ENCODE measurements at places on chromosomes 16 and 17. TPM values are rescaled to one million over a fixed set of nuclear protein-coding genes. Genes with fewer than 3 reads are reported as not detected.

Gene OR3A3
- not detected for polyA plus RNA-seq

Gene DUSP14
- polyA plus RNA-seq, result 226 TPM

Gene TBC1D3
- polyA plus RNA-seq, result not detected

Gene ZNF205
- 8.7 TPM for polyA plus RNA-seq

GRCh38 chr16:78390508-78391324 lies 291.3 kb downstream of the WWOX start:
- no peak for DNase-seq

- no peak for DNase-seq
These were observed 69.0 kb downstream of the WSB1 start for GRCh38 chr17:27362909-27363308.

DNA sequence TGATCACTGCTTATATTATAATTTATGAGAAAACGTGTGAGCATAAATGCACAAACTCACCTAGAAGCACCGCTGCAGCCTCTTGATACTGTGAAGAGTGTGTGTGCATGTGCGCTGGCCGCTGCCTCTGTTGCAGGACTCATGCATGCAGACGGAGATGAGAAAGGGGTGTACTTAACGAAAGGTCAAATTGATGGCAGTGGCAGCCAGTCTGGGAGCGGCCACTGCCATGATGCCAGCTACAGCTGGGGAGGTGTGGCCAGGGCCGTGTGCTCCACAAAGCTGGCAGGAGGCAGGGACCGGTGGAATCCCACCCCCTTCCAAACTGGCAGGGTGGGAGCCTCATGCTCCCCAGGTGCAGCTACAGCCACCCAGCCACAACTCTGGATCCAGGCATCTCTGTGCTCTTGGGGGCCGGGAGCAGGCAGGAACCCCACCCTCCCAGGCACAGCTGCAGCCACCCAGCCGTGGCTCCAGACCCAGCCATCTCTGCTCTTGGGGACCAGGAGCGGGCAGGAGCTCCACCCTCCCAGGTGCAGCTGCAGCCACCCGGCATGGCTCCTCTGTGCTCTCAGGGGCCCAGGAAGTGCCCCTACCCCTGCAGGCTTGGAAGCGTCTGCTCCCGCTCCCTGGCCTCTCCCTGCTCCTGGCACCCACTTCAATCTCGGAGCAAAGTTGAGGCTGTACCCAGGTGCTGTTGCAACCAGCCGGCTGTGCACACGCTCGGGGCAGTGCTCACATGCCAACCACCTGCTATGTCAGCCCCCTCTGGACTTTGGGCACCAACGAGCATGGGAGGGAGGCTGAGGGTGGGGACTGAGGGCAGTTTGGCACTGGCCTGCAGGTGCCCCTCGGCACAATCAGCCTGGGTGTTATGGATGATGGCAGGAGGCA lies 77.5 kb upstream of the CHMP6 start:
- DNase-seq, result no peak

GRCh38 chr17:47218896-47219430 lies 9.8 kb downstream of the MYL4 start:
- DNase-seq, result no peak

- no peak for DNase-seq
These were observed 669 bp upstream of the CRISPLD2 start for GRCh38 chr16:84818989-84819643.

DNA sequence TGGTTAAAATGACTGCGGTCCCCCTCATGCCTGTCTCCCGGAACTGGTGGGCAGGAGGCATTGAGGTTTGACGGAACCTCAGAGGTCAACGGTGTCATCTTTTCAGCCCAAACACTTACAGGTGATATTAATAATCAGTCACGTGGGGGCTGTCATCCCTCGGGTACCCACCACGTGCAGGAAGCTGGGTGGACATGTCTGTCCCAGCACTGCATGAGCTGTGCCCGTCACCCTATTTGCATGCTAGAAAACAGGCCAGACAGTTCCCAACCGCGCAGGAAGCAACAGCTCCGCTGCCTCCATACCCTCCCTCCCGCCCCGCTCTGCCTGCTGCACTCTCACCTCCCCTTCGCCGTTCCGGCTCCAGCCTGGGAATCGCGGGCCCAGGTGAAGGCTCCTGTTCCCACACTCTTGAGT lies 1.4 kb downstream of the SYNGR3 start:
- DNase-seq, result no peak

DNA sequence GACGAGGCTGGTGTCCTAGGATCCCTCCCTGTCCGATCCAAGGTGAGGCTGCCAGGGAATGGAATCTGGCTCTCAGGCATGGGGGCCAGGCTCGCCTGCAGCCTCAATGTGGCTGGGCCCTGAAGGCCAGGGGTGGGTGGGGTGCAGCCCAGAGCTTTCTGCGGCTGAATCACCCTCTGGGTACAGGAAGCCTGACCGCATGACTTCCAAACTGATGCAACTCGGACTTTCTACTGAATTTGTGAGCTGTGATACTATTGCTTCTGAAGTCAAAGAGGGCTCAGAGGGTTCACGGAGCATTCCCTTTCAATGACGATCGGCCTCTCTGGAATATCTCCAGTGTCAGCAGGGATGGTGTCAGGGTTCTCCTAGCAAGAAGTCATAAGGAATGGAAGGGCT lies 123.7 kb downstream of the METRNL start:
- no peak for DNase-seq

GRCh38 chr17:17848311-17849082 lies 11.7 kb upstream of the SREBF1 start:
- DNase-seq, result no peak

DNA sequence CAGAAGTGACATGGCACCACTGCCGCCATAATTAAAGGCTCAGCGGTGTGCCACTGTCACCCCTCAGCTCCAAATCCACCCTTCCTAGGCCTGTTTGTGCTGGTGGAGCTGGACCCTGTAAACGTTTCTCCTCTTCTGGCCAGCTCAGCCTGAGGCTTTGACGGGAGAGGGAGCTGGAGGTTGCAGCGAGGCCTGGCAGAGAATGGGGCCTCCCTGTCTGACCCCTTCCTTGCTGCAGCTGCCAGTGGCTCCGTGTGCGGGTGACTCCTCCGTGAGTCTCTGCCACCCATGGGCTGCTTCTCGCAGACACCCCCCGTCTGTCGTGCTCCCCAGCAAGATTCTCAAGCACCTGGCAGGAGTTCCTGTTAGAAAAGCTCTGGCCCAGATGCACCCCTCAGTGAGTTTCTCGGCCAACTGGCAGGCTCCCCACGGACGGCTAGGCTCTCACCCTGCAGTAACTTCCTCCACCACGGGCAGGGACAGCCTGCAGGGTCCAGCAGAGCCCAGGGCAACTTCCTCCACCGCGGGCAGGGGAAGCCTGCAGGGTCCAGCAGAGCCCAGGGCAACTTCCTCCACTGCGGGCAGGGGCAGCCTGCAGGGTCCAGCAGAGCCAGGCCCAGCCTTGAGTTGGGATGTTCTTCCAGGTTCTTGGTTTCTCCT lies 4.7 kb upstream of the CHMP6 start:
- DNase-seq, result no peak

DNA sequence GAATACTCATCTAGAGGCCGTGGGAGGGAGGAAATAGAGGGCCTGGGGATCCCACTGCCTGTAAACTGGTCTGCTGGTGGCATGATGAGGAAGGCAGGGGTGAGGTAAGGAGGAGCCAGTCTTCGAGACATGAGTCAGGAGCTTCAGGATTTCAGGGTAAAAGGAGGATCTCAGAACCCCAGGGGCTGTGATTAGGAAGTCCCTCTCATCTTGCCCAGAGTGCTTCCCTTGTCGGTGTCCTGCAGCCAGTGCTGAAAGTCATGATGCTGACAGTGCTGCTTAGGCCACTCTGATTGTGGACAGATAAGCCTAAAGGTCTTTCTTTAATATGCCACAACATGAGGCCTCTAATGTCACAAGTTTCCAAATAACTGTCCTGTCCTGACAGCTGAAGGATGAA lies 29.6 kb downstream of the COG4 start:
- no peak for DNase-seq

DNA sequence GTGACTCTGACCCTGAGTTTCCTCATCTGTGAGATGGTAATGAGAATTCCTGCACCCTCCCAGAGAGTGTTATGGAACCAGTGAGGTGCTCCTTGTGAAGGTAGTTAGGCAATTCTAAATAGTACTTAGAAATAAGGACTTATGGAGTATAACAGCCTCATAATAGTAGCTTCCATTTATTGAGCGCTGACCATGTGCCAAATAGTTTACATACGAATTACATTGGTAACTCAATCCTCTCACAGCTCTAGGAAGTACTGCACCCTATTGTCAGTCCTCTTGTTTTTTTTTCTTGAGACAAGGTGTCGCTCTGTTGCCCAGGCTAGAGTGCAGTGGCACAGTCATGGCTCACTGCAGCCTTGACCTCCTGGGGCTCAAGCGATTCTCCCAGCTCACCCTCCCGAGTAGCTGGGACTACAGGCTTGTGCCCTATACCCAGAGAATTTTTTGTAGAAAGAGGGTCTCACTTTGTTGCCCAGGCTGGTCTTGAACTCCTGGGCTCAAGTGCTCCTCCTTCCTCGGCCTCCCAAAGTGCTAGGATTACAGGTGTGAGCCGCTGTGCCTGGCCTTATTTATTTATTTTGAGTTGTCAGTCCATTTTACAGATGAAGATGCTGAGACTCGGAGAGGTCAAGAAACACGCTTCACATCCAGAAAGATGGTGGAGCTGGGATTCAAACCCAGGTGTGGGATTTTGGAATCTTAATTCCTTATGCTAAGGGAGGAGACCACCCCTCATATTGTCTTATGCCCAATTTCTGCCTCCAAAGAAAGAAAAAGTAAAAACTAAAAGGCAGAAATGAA lies 2.9 kb downstream of the TNS4 start:
- DNase-seq, result no peak

- DNase-seq, result no peak
These were observed 94.6 kb upstream of the GSE1 start for GRCh38 chr16:85518398-85519049.

Data from keratinocyte (primary cell).